ENCODE measurements at places on chromosomes 16 and 17.

- no peak for DNase-seq
These were observed 98.9 kb downstream of the ABCC6 start for GRCh38 chr16:16124438-16124837.

GRCh38 chr16:48526958-48527331, 83.0 kb downstream of the N4BP1 start:
- no peak for DNase-seq

DNA sequence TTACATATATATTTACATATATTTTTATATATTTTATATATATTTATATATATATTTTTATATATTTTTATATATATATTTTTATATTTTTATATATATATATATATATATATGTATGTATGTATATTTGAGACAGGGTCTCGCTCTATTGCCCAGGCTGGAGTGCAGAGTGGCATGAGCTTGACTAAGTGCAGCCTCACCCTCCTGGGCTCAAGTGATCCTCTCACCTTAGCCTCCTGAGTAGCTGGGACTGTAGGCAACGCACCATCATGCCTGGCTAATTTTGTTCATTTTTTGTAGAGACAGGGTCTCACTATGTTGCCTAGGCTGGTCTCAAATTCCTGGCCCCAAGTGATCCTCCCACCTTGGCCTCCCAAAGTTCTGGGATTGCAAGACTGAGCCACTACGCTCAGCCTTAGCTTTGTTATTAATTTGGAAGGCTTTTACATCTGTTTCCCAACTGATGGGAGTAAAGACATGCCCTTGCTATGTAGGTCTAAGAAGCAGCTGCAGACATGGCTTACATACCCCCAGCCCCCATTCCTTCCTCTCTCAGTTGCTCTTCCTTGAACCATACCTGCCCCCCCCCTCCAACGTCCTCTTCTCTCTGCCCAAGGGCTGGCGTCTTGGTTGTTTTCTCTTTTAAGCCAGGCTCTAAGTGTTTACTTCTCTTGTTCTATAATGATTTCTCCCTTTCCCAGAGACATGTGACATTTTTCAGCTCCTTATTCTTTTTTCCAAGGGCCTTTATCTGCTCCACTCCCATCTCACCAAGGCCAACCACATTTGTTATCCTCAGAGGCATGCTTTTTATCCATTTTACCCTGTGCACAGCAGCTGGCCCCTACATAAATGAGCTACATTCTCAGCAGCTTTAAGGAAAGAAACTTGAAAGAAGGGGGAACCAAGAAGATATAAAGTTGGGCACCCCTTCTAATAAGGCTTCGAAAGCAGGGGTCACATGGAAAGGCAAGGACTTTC, 64.2 kb upstream of the ATF7IP2 start:
- no peak for DNase-seq

GRCh38 chr16:12193692-12194091, 217.2 kb downstream of the SNX29 start:
- DNase-seq, result no peak

- DNase-seq, result peak; percentile 5
These were observed 18.1 kb upstream of the DHX40 start for GRCh38 chr17:59547131-59547915.

DNA sequence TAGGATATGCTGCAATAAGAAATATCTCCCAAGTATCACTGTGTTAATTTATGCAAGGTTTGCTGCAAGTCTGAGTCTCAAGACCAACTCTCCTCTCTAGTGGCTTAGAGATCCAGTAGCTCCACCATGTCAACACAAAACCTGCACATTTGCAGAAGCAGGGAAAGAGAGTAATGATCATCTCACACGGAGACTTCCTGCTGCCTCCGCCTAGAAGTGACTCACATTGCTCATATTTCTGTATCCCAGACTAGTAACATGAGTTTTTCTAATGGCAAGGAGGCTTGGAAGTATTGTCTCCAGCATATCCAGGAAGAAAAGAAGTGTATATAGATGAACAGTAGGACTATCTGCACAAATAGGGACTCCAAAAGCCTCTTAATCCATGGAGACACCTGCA, 15.0 kb upstream of the IRX6 start:
- DNase-seq, result no peak

Measured in fibroblast of mammary gland (primary cell).